ENCODE measurements at places on chromosomes 2 and 18.
A peak's percentile ranks its signal among the peaks of the same experiment; 100 is the strongest.

DNA sequence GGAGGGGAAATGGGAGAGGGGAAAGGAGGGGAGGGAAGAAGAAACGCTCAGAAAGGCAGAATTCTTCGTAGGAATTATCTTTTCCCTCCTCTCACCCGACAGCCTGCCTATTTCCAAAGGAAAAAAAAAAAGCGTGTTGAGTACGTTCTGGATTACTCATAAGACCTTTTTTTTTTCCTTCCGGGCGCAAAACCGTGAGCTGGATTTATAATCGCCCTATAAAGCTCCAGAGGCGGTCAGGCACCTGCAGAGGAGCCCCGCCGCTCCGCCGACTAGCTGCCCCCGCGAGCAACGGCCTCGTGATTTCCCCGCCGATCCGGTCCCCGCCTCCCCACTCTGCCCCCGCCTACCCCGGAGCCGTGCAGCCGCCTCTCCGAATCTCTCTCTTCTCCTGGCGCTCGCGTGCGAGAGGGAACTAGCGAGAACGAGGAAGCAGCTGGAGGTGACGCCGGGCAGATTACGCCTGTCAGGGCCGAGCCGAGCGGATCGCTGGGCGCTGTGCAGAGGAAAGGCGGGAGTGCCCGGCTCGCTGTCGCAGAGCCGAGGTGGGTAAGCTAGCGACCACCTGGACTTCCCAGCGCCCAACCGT is at the start of gene GAD1:
Gene GAD1 (plus strand): TSS at position 384 of the 589 bp plus-strand sequence. CDS start 1,705 bp downstream, outside the sequence.
- peak; percentile 93 for DNase-seq

DNA sequence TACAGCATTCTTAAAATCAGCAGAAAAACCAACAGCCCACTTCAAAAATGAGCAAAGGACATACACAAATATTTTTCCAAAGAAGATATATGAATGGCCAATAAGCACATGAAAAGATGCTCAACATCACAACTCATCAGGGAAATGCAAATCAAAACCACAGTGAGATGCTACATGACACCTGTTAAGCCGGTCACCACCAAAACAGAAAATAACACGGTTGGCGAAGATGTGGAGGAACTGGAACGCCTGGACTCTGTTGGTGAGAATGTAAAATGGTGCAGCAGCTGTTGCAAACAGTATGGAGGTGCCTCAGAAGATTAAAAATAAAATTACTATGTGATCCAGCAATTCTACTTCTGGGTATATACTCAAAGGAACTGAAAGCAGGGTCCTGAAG is 184.8 kb downstream of the INHBB start:
- no peak for DNase-seq

DNA sequence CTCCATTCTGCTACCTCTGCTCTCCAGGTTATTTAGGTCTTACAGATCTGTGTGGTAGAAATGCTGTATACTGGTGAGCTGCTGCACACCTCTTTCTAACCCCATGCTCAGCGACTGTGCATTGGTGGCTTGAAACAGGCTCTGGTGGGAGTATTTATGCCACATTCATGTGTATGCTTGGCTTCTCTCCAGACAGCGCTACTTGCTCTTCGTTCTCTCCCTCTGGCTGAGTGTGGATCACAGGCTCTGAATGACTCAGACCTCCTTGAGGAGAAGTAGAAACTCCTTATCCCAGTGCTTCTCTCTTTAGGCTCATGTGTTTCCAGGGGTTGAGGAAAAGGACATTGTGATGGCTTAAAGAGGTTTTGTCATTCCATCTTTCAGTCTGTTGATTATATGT is 54.9 kb downstream of the FHOD3 start:
- no peak for DNase-seq

GRCh38 chr2:180000434-180000833 is 6.7 kb downstream of the CWC22 start:
- DNase-seq = peak; percentile 37

- DNase-seq = no peak
These were observed 1.3 kb upstream of the ACKR3 start for GRCh38 chr2:236568068-236568921.

- no peak for DNase-seq
These were observed 45.7 kb upstream of the EN1 start for GRCh38 chr2:118893100-118893499.

GRCh38 chr2:195477996-195478382 is 179.0 kb upstream of the SLC39A10 start:
- DNase-seq = no peak

GRCh38 chr2:29920631-29921559 is 491 bp downstream of the ALK start:
- no peak for DNase-seq

GRCh38 chr2:241467777-241468475 is 40.5 kb downstream of the STK25 start:
- no peak for DNase-seq

- DNase-seq = no peak
These were observed 122.3 kb downstream of the ZFP36L2 start for GRCh38 chr2:43104106-43104505.

- DNase-seq = peak; percentile 3
These were observed 46.0 kb upstream of the MBP start for GRCh38 chr18:77178559-77178958.

GRCh38 chr2:2021995-2022394 is 277.7 kb upstream of the PXDN start:
- DNase-seq = no peak

- peak; percentile 88 for DNase-seq
These were observed 3.2 kb upstream of the PDK1 start for GRCh38 chr2:172552547-172553291.

DNA sequence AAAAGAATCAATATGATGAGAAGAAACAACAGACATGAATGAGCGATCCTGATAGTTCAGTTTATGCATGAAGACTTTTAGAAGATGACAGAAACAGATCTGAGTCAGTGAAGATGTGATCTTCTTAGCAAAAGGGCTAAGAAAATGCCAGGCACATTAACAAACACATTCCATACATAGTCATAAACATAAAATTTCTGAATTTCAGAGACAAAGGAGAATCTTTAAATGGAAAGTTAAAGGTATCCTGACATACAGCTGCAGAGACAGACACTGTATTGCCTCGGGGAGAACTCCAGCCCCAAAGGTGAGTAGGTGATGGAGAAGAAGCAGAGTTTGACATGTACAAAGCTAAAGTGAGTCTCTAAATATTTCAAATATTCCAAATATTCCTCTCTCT is 40.6 kb upstream of the FN1 start:
- DNase-seq = no peak

DNA sequence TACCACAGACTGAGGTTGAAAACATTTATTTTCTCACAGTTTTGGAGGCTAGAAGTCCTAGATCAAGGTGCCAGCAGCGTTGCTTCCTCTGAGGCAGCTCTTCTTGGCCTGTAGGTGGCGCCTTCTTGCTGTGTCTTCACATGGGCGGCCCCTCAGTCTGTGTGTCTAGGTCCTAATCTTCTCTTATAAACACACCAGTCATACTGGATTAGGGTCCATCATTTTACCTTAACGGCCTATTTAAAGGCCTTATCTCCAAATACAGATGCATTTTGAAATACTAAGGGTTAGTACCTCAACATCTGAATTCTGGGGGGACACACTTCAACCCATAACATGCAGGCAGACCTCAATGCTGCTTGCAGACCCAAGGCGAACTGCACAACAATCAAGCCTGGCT is 4.4 kb upstream of the RMC1 start:
- peak; percentile 91 for DNase-seq

- no peak for DNase-seq
These were observed 197.5 kb upstream of the NRP2 start for GRCh38 chr2:205484764-205485163.

GRCh38 chr18:72819050-72819449 is 48.7 kb downstream of the NETO1 start:
- no peak for DNase-seq

DNA sequence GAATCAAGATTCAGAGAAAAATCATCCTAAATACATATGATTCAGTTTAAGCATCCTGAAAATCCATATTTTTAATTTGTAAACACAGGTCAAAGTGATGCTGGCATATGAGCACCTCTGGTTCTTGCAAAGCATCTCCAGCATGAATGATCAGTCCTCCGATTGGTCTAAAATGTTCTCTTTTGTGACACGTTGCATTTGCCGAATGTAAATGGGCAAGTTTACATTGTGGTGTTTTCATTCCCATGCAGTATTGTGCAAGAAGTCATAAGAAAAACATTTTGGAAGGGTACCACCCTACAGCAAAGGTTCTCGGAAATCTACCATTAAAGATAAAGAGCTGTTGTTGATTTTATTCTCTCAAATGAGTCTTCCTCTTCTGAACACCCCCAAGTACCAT is 108.0 kb upstream of the UNC80 start:
- no peak for DNase-seq

GRCh38 chr2:68909793-68910674 is 38.8 kb upstream of the BMP10 start:
- peak; percentile 84 for DNase-seq

- DNase-seq = no peak
These were observed 211.9 kb downstream of the MYCN start for GRCh38 chr2:16152071-16152927.

DNA sequence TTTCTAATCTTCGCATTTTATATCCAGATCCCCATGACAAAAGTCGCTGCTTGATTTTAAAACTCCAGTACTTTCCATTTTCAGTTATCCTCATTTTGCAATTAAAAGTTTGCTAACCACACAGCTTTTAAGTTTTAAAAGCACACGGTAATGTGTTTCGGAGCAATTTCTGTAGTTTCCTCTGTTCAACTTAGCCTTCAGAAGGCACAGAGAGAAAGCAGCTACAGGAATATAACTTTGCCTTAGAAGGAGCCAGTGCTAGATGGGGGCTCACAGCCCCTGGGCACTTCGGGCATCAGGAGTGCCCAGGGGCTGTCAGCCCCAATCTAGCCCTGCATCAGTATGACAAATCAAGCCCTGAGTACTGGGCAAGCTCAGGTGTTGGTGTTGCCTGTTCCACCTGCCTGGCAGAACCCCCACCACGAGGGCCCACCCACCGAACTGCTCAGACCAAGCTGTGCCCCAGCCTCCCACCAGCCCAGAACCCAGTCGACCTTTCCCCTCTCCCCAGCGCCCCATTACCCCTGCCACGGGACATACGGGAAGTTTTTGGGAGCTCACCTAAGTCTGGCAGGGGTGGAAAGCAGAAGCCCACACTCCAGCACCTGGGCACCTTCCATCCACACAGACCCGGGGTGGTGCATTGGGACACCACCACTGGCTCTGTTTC is 47.3 kb downstream of the TRABD2A start:
- no peak for DNase-seq

DNA sequence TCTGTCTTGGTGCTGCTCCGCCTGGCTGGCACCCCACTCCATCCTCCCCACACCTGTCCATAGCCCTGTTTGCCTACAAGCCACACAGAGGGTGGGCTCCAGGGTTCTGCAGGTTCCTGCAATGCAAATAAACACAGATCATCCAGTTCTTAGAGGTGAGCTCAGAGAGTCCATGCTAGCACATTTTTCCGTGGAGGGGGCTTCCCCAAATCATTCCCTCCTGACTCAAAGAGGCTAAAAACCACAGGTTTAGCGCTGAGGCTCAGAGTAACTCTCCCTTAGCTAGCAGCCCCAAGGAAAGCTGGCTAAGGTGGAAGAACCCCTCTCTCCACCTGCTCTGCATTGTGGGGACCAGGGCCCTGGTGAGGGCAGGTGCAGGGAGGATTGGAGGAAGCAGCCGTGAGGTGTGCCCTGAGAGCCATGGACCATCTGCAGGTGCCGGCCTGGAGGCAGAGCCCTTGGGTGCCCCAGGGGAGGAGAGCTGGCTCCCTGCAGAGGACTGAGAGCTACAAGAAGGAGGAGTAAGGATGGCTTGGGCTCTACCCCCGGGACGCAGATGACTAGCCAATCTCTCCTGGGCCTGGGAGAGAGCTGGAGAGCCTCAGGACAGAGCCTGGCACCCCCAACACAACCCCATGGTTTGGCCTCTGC is 23.8 kb upstream of the TEX44 start:
- no peak for DNase-seq

- no peak for DNase-seq
These were observed 59.9 kb downstream of the ABCB11 start for GRCh38 chr2:168971261-168971660.

DNA sequence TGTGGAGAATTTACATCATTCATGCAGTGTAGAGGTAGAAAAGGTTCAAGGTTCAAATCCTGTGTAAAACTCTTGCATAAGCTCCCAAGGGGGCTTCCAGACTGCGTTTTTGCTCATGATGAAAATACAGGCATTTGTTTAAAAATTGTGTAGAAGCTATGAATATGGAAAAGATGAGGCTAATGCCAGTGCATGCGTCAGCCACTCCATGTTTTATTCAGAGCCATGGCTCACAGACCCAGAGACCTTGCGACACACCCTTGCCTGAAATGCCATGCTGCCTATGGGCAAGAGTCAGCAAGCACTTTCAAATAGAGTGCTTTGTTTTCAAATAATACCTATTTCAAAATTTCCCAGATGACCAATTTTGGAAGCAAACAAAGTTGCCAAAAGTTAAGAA is 262.3 kb downstream of the TRIB2 start:
- no peak for DNase-seq

DNA sequence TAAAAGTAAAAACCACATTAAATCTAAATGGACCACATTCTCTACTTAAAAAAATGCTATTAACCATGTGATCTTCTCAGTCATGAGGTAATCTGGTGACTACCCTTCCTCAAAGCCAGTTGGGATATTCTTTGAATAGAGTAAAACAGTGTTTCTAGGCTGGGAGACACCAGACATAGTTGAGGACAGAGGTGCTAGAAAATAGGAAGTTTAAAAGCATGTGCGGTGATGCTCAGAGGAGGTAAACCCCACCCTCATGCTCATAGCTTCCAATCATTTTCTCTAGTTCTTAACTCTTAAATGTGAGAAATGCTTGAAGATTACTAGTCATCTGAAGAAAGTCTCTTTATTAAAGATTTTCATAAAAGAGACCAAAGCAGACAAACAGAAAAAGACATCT is 30.7 kb upstream of the ELAC1 start:
- DNase-seq = no peak

- no peak for DNase-seq
These were observed 5.8 kb upstream of the TAF1B start for GRCh38 chr2:9837451-9837850.

GRCh38 chr2:150624001-150624401 is 136.5 kb upstream of the RND3 start:
- DNase-seq = peak; percentile 48

- DNase-seq = no peak
These were observed 8.4 kb upstream of the NPPC start for GRCh38 chr2:231934441-231935206.

- DNase-seq = no peak
These were observed 195.0 kb downstream of the CCDC102B start for GRCh38 chr18:68992719-68993482.

DNA sequence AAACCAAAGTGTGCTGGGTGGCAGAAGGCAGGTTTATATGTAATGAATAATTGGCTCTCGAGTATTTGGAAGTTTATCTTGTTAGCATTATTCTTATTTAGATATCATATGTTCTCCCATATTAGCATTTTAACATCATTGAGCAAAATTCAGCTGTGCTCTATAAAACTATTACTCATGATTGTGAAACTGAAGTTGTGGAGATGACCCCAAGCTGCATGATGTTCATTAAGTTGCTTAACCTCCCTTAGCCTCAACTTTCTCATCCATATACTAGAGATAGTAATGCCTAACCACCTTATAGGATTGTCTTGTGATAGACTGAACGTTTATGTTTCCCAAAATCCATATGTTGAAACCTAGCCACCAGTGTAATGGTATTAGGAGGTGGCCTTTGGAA is 346.3 kb downstream of the SATB2 start:
- no peak for DNase-seq
